Right ventricle myocardium superior (tissue), 1 donor: ENCODE measurements at places on chromosomes 7 and 10.

DNA sequence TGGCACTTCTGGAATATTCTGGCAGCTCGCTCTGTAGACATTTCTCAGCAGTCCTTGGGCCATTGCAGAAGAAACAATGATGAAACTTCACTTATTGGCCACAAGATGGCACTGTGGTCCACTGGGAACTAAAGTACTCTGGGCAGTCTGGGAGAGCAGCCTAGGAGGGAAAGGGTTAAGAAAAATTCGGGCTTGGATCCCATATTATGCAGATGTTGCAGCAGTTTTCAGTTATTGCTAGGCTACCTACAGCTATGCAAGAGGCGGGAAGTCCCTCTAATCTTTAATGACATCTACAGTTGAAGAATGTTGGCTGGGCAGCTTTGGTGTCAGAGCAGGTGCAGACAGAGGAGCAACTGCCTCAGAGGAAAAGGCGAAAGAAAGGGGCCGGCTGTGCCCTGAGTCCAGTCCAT lies 201.7 kb upstream of the PRSS58 start:
- DNase-seq, result no peak

DNA sequence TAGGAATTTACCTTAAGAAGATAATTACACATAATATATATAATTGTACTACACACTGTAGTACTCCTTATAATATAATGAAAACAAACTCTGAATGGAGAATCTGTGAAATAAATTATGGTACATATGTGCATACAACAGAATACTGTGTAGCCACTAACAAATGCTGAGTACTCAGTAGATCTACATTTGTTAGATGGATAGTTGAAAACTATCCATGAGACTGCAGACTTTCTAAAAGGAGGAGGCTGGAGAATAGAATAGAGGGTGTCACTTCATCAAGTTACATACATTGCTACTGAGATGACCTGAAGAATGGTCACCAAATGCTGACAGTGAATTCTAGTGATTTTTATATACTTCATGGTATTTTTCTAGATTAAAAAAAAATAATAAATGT lies 68.7 kb upstream of the OGDHL start:
- DNase-seq, result no peak

DNA sequence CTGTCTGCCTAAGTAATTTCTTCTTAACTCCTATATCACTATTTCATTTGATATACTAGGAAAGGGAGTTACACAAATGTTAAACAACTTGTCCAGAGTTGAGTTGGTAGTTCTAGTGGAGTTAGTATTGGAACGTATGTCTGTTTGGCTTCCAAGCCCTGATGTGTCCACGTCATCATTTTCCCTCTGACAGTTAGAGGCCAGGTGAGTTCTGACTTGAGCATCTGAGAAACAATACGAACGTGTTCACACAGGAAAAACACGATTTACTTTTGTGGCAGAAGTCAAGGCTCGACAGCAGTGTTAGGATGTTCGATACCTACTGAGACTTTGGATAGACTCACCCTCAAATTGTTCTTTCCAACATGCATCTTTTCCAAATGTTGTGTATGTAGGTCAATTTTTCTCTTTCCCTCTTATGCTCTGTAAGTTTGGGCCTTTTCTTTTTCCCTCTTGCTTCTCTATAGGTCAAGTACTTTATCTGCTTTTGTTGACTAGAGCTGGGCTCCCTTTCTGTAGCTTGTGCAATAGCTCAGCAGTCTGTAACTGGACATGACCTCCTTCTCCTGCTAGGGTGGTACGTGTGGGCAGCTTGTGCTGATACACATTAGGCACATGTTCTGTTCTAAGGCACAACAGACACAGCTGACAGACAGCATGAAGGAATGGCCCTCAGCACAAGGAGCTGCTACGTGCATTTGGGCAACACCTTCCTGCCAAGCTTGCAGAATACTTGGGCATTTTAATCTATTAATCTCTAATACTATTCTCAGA lies 222.9 kb downstream of the PTEN start:
- no peak for DNase-seq

- DNase-seq, result no peak
These were observed 6.2 kb upstream of the MYL7 start for GRCh38 chr7:44147026-44147991.

GRCh38 chr10:115772606-115773005 lies 500.4 kb downstream of the GFRA1 start:
- DNase-seq, result no peak

GRCh38 chr10:1107679-1108078 lies 51.5 kb downstream of the WDR37 start:
- DNase-seq, result no peak

- DNase-seq, result no peak
These were observed 12.2 kb upstream of the TMEM168 start for GRCh38 chr7:112802406-112802805.

GRCh38 chr7:146741911-146742310 lies 625.3 kb downstream of the CNTNAP2 start:
- DNase-seq, result no peak

DNA sequence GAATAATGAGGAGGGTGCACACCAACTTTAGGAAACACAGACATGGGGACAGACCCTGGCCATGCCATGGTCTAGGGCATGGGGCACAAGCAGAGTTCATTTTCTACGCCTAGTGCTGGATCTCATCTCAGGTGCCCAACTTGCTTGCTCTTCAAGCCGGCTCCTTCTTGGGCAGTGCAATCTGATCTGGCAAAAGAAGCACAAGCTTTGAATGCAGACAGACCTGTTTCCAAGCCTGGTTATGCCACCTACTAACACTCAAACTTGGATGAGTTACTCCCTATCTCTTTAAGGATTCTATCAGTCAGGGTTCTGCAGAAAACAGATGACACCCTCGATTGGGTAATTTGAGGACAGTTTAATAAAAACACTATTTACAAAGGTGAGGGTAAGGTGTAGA lies 34.9 kb upstream of the WAPL start:
- no peak for DNase-seq
